ENCODE measurements at places on chromosomes 2 and 18.

DNA sequence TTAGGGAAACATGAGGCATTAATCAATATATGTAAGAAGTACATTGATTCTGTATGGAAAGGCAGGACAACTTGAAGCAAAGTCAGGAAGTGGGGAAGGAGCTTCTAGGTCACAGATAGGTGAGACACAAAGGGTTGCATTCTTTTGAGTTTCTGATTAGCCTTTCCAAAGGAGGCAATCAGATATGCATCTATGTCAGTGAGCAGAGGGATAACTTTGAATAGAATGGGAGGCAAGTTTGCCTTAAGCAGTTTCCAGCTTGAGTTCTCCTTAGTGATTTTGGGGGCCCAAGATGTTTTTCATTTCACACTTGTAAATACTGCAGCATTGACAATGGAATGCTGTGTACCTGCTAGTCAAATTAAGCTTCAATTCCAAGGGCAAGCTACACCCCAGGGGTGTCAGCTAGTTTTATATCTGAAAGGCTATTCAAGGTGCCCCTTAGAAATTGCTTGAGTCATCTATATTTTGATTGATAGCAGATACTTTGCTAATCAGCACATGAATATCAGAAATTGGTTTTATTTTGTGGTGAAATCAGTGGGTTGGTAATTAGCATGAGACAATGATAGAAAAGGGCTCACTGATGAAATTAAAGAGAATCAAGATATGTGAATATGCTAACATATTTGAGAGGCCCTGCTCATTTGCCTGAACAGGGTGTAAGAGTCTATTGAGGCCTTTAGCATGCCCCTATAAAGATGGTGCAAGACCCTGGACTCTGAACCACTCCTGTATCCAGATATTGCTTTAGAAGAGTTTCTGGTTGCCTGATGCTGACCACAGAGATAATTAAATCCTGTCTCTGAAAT is 131.5 kb downstream of the TMEM17 start:
- no peak for DNase-seq
- peaks cover under 1% of the 10 kb centered on the region for H3K36me3 ChIP-seq

DNA sequence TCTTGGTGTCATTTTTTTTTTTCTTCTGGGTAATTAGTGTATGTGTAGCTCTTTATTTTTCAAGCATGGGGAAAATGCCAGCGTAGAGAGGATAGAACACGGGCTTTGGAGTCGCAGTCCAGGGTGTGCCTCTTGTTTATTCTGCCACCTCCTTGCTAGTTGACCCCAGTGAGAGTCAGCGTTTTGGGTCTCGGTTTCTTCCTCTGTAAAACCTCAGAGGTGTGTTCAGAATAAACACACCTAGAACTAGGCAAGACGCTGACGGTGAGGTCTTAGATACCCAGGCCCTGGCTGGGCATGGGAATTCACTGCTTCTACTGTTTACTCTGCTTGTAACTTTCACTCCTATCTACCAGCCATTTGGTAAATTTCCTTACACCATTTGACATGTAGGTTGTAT is 41.8 kb downstream of the ASAP2 start:
- peaks cover 53% of the 10 kb centered on the region for H3K27me3 ChIP-seq
- H3K27ac ChIP-seq, result no peak overlapping the region
- H3K36me3 ChIP-seq, result no peaks in the 10 kb centered on the region
- no peaks in the 10 kb centered on the region for H3K4me1 ChIP-seq

DNA sequence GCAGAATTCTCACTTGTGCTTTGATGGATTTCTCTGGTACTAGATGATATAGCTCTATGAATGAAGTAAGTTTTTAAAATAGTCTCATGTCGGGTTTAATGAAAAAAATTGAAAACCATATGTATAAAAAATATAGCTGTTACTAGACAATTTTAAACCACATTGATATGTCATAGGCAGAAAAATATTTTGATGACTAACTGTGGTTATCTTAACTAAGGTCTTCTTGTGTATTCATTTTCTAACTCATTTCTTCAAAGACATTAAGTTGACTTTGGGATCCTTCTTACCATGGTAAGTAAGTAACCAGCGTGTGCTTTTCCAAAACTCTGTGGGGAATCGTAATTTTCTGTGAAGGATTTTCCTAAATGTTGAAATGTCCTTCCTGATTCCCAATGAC is 160.9 kb upstream of the COL3A1 start:
- no peaks in the 10 kb centered on the region for H3K27me3 ChIP-seq
- H3K4me3 ChIP-seq, result no peak overlapping the region
- no peak for DNase-seq
- no peaks in the 10 kb centered on the region for H3K36me3 ChIP-seq
- no peak overlapping the region for H3K27ac ChIP-seq
- no peaks in the 10 kb centered on the region for H3K4me1 ChIP-seq

DNA sequence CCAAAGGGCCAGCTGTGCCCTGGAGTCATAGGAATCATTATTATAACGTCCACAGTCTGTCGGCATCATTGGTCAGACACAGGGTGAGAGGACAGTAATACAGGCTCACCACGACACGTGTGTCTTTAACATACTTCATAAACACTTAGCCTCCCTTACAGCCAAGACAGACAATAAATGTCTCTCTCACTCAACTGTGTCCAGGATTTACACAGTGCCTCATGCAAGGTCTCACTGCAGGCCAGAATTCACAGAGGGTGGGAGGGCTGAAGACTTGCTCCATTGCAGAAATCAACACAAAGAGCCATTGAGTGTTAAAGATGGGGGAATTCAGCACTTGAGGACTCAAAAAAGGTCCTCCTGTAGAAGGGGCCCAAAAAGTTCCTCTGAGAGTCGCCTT is 210.5 kb downstream of the BCL2 start:
- H3K36me3 ChIP-seq, result peaks cover 3% of the 10 kb centered on the region
- no peaks in the 10 kb centered on the region for H3K27me3 ChIP-seq
- peaks cover 26% of the 10 kb centered on the region for H3K4me1 ChIP-seq
- no peak for DNase-seq
- no peak overlapping the region for H3K4me3 ChIP-seq

DNA sequence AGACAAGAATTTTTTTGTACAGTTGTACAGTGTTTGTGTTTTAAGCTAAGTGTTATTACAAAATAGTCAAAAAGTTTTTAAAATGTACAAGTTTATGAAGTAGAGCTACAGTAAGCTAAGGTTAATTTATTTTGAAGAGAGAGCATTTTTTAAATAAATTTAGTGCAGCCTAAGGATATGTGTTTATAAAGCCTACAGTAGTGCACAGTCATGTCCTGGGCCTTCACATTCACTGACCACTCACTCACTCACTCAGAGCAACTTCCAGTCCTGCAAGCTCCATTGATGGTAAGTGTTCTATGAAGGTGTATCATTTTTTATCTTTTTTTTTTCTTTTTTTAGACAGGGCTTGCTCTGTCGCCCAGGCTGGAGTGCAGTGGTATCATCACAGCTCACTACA is 44.2 kb downstream of the SFXN5 start:
- no peaks in the 10 kb centered on the region for H3K27me3 ChIP-seq
- no peak overlapping the region for H3K4me3 ChIP-seq
- H3K27ac ChIP-seq, result no peak overlapping the region
- H3K4me1 ChIP-seq, result no peaks in the 10 kb centered on the region

- peaks cover 2% of the 10 kb centered on the region for H3K36me3 ChIP-seq
- no peak overlapping the region for H3K27ac ChIP-seq
- H3K4me1 ChIP-seq, result no peaks in the 10 kb centered on the region
- H3K27me3 ChIP-seq, result peaks cover 54% of the 10 kb centered on the region
- no peak overlapping the region for H3K4me3 ChIP-seq
Observed at GRCh38 chr2:238846378-238846627, 1.6 kb upstream of the TWIST2 start.

DNA sequence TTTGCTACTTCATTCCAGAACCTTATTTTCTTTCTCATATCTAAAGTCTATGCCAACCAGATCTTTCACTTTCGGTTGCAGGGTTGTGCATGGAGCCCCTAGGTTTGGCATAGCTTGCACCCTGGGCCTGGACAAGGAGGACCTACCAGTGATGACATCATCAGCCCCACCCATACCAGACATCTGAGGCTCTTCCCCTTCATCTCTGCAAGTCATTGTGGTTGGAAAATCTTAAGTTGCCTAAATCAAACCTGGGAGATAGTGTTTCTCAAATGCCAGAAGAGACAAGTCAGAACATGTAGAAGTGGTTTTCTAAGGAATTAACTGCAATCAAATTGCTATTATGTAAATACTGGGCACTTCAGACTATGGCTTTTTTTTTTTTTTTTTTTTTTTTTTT is 363.3 kb downstream of the ZNF516 start:
- H3K4me1 ChIP-seq, result no peaks in the 10 kb centered on the region
- no peak overlapping the region for H3K27ac ChIP-seq
- DNase-seq, result no peak
- H3K36me3 ChIP-seq, result no peaks in the 10 kb centered on the region

GRCh38 chr2:145750144-145750543 is 1230.2 kb upstream of the ZEB2 start:
- H3K27me3 ChIP-seq, result no peaks in the 10 kb centered on the region
- H3K27ac ChIP-seq, result no peak overlapping the region
- no peak overlapping the region for H3K4me3 ChIP-seq
- H3K36me3 ChIP-seq, result no peaks in the 10 kb centered on the region
- DNase-seq, result no peak

DNA sequence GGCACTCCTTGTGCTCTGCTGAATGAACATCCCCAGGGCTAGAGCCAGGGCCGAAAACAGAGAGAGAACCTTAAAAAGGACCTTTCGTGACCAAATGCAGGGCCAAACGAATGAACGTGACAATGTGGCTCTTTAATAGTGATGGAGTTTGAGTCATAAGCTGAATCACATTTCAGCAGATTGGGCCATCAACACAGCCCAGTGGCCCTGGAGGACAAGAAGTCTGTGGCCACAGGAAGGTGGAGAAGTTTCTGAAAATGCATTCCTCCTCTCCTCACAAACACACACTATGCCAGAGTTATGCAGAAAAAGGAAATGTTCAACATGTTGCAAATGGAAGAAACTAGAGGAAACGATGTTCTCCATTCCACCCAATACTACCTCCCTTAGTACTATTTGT is 415.8 kb downstream of the HRH4 start:
- H3K4me1 ChIP-seq, result no peaks in the 10 kb centered on the region
- no peak for DNase-seq
- no peak overlapping the region for H3K27ac ChIP-seq

- no peaks in the 10 kb centered on the region for H3K4me1 ChIP-seq
- no peak overlapping the region for H3K4me3 ChIP-seq
- no peaks in the 10 kb centered on the region for H3K36me3 ChIP-seq
- H3K27ac ChIP-seq, result no peak overlapping the region
- no peaks in the 10 kb centered on the region for H3K27me3 ChIP-seq
Observed at GRCh38 chr2:70203086-70203485, 12.3 kb upstream of the C2orf42 start.

DNA sequence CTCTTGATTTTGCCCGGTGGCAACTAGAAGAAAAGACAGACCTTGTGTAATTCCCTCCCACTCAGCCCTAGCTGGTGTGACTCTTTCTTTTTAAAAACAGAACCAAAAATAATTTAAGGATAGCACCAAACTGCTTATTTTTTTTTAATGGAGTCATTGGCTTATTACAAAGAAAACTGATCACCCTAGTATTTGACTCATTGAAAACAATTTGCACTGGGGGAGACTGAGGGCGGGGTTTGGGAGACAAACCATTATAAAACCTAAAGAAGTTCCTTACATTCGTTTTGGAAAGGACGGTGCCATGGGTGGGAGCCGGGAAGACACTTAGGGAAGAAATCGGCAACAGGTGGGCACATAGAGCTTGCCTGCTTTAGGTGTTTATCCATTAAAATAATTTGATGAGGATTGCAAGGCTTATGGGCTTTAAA is 2.5 kb downstream of the PAX3 start:
- peaks cover 100% of the 10 kb centered on the region for H3K27me3 ChIP-seq
- peaks cover 9% of the 10 kb centered on the region for H3K36me3 ChIP-seq
- H3K4me3 ChIP-seq, result no peak overlapping the region
- H3K4me1 ChIP-seq, result peaks cover 18% of the 10 kb centered on the region
- H3K27ac ChIP-seq, result no peak overlapping the region

- H3K4me3 ChIP-seq, result no peak overlapping the region
- no peaks in the 10 kb centered on the region for H3K36me3 ChIP-seq
- no peaks in the 10 kb centered on the region for H3K4me1 ChIP-seq
- no peak for DNase-seq
- no peaks in the 10 kb centered on the region for H3K27me3 ChIP-seq
Observed at GRCh38 chr2:103963146-103963725, 890.7 kb upstream of the POU3F3 start.

DNA sequence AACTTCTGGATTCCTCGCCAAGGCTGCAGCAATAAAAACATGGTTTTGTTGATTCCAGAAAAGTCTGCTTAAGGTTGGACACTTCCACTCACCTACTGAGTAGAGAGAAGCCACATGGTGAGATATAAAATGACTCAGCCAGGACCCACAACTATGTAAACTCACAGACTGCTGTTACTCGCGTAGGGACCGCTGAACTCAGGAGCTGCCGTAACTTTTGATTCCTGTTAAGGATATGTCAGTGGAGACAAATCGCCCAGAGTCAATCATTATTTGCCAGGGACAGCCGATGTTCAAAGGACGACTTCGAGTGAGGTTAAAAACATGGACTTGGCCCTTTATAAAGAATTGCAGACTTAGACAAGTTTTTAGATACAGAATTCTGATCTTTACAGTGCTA is 25.6 kb downstream of the CYB5A start:
- peaks cover 11% of the 10 kb centered on the region for H3K36me3 ChIP-seq
- H3K4me1 ChIP-seq, result peaks cover 21% of the 10 kb centered on the region
- H3K27me3 ChIP-seq, result no peaks in the 10 kb centered on the region
- no peak for DNase-seq

DNA sequence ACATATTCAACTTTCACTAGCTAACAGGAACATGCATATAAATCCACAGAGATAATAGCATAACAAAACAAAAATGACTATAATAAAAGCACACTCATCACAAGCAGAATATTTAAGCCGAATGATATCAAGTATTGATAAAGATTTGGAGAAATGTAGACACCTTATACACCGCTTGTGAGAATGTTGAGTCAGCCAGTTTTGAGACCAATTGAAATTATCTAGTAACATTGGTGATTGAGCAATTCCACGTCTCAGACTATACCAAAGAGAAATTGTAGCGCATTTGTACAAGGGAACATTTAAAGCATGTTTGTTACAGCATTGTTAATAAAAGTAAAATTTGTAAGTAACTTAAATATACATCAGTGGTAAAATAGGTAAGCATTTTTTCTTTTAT is 402.9 kb upstream of the FIGN start:
- H3K27ac ChIP-seq, result no peak overlapping the region
- H3K27me3 ChIP-seq, result no peaks in the 10 kb centered on the region
- no peak for DNase-seq
- H3K36me3 ChIP-seq, result no peaks in the 10 kb centered on the region

DNA sequence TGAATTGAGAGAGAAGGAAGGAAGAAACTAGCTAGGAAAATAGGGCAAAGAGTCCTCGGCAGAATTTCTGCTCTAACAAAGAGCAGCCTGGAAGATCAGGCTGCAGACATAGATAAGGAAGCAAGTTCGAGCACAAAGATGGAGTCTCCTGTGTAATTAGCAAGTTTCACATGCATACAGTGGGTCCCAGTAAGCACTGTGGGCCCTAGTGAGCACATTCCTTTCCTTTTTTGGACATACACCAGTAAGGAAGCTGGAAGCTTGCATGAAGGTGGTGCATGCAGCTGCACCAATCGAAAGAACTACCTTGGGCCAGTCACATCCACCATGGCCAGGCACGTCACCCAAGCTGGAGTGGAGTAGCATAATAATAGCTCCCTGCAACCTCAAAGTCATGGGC is 109.7 kb downstream of the NOL4 start:
- H3K4me3 ChIP-seq, result no peak overlapping the region
- H3K36me3 ChIP-seq, result no peaks in the 10 kb centered on the region
- no peak overlapping the region for H3K27ac ChIP-seq
- H3K4me1 ChIP-seq, result no peaks in the 10 kb centered on the region
- no peak for DNase-seq
- H3K27me3 ChIP-seq, result no peaks in the 10 kb centered on the region

- peaks cover 43% of the 10 kb centered on the region for H3K36me3 ChIP-seq
- peak overlapping the region; percentile 89 for H3K4me3 ChIP-seq
- H3K4me1 ChIP-seq, result peaks cover 32% of the 10 kb centered on the region
- no peak for DNase-seq
- H3K27me3 ChIP-seq, result no peaks in the 10 kb centered on the region
Observed at GRCh38 chr2:84906108-84906899, 848 bp downstream of the TMSB10 start.
